ENCODE measurements at places on chromosomes 12 and 14.

GRCh38 chr12:108696111-108696995 is 35.0 kb downstream of the CORO1C start:
- no peak for DNase-seq

DNA sequence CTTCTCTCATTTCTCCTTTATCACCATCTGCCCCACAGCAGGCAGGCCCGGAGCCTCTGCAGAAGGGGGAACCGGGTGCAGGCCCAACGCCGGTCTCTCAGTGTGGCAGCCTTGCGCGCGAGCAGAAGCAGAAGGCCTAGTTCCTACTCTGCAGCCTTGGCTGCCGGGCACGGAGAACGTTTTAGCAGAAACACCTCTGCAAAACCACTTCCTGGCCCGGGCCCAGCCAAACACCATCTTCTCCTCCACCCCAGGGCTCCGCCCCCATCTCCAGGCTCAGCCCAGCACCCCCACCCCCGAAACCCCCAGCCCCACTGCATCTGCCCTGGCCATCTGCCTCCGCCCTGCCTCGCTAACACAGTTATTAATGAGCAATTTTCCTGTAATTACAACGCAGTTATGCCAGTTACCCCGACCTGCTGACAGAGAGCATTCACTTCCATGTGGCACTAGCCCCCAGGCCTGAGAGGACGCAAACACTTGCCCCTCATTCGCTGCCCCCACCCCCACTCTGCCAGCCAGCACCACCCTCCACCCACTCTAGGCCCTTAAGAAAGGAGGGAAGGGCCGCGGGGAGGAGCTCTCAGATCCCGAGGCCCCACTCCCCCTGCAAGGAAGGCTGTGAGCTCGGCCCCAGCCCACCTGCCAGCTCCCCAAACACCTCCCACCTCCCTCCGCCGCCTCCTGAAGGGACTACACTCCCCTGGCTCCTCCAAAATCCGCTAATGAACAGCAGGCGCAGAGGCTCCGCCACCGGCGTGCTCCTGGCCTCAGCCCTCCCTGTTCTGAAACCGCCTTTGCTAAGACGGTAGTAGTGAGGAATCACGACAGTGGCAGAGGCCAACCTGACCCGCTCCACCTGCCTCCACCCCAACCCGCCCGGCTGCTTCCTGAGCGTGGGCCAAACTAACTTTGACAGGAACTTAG is 44.7 kb upstream of the FBRSL1 start:
- no peak for DNase-seq

GRCh38 chr12:114933428-114934160 is 249.6 kb upstream of the TBX3 start:
- DNase-seq, result no peak

DNA sequence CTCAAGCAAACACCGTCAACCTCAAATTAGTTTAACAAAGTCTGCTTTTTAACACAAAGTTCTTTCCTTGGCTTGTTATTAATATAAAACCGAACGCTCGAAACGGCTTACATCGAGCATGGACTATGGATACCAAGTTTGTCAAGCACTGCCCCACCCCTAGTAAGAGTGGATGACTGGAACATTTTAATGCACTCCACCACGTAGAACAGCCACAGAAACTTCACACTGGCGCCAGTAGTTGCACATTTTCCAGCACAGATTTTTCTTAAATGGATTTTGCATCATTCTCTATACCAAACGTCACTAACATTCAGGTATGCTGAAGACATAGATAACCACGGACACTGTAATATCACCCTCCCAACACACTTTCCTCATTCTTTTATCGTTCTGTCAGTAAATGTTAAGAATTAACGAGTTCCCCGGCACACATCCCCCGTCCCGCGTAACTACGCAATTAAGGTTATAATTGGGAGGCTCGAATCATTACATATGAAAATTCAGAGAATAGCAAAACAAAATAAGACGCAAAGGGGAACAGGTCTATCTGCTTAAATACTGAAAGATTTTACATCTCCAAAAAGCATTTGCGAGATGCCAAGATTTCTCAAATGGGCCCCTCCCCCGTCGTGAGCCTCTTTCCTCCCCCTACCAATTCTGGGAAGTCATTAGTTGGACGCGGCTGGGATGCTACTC is 990 bp downstream of the FERMT2 start:
- DNase-seq, result no peak

GRCh38 chr12:89138048-89138852 is 214.1 kb downstream of the DUSP6 start:
- DNase-seq, result no peak

DNA sequence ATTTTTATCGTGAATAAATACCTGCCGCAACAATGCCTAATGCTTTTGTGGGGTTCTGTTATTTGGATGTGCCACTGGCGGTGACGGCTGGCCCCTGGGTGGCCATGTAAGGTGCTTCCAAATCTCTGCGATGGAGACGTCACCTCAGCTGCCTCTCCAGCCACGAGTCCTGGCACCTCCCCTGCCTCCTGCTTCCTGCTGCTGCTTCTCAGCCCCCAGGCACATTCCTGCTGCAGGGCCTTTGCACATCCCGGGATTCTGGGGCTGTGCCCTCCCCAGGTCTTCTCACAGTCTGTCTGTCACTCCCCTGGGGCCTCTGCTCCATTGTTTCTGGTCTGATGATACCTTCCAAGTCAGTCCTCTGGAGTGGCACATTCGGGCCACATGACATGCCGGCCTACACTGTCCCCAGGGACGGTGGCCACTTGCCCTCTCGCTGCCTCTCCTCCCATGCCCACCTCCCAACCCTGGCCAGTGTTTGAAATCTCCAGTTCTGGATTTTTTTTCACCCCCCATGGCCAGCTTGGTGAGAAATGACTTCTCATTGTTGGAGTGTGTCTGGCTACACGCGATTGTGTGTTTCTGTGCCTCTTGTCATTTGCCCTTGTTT is 151.8 kb downstream of the KIF26A start:
- DNase-seq, result peak; percentile 10

DNA sequence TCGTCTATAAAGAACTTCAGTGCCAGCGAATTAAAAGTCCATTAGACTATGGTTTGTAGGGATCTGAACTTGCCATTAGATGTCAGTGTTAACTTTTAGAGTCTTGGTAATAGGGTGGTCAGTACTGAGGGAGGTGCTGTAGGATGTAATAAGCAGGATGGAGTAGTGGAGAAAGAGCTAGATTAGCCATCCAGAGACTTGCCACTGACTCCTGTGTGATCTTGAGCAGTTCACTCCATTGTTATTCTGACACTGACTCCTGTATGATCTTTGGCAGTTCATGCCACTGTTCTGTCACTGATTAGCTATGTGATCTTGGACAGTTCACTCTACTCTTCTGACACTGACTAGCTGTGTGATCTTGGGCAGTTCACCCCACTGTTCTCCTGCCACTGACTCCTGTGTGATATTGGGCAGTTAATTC is 133.6 kb downstream of the TTLL5 start:
- DNase-seq, result no peak

DNA sequence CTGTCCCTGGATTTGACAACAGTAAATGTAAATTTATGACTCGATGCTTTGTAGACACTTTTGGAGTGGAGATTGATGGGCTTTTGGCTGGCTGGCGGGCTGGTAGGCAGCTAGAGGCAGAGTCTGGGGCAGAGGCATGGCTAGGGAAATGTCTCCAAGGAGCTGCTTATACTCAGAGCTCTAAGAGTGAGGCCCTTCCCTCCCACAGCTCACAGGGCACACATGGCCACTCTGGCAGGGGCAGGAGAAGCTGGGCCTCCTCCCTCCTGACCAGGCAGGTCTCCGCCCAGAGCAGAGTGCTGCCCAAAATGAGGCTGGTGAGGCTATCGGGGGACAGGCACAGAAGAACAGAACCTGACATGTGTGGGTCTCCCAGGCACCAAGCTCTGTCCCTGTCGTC is 67.5 kb downstream of the GALNT16 start:
- DNase-seq, result peak; percentile 4

DNA sequence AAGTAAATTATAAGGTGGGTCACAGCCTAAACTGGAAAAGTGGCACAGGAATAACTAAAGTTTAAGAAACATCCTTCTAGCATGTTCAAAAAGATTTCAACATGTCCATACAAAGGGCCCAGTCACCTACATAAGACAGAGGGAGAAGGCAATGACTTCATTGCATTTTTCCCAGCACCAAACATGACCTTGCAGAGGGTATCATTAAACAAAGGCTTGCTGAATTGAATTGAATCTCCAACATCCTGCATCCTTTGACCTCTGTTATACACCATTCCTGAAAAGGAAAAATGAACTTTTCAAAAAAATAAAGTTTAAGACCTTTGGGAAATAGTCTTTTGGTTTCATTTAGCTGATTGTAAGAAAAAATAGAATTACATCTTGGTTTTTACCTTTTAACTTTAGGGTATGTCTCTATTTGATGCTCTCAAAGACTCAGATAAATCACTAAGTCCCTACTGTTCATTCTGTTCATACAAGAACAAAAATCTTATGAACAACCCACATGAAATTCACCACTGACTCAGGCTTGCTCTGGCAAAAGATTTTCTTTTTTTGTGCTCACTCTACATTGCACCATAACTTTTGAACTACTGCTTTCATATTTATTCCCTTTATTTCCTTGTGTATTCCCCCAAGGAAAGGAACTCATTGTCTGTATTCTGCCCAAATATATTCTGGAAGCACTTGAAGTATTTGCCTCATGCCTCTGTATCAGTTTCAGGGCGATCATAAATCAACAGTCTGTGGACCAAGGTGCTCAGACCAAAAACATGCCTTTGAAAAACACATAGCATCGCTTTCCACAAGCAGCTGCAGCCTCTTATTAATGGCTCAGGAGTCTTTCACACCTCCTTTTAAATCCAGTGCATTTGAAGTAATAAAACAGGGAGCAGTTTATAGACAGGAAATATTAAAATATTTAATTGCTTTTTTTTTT is 121.7 kb downstream of the DUSP6 start:
- DNase-seq, result no peak

GRCh38 chr14:76832503-76832988 is 6.3 kb downstream of the LRRC74A start:
- DNase-seq, result no peak

- no peak for DNase-seq
Measured at GRCh38 chr12:41076114-41076513, 112.0 kb upstream of the PDZRN4 start.

GRCh38 chr14:22420598-22421186 is 168.3 kb downstream of the DAD1 start:
- no peak for DNase-seq

GRCh38 chr12:78562368-78563205 is 302.0 kb upstream of the SYT1 start:
- no peak for DNase-seq

Measured in WTC11 (cell line).